ENCODE measurements at places on chromosomes 4 and X. TPM values are rescaled to one million over a fixed set of nuclear protein-coding genes. Genes with fewer than 3 reads are reported as not detected.
A peak's percentile ranks its signal among the peaks of the same experiment; 100 is the strongest.

DNA sequence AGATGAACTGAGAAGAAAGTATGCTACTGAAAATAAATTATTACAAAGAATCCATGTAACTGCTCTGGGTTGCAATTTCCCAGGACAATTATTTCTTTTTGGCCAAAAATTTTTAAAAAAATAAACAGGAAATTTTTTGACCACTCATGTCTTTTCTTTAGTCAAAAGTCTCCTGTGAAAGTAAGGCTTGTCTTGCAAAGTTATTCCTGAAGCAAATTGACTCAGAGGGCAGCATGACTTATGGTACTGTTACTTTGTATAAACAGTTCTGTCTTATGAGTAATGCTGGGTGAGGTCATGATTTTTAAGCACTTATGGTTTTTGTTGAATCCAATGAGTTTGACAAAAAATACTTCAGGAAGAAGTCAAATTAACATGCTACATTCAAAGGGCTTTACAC, 292.8 kb upstream of the ARSJ start:
- H3K4me3 ChIP-seq = no peak overlapping the region
- H3K27ac ChIP-seq = no peak overlapping the region
- DNase-seq = no peak
- H3K36me3 ChIP-seq = no peaks in the 10 kb centered on the region
- H3K27me3 ChIP-seq = no peaks in the 10 kb centered on the region

DNA sequence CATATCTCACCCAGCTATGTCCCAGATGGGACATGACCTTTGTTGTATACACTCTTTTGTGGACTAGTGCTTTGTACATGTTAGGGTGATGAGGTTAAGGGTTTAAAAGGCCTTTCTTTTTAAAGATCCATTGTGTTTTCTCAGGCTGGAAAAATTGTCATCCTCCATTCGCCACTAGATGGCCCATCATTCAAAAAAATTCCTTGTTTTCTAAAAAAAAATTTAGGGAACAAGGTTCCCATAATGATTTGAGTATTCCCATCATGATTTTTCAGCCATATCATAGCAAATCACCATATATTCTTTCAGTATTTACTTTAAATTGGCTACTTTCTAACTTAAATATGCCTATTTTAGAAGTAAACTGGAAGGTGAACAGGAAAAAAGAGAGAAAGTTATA, 91.9 kb upstream of the TMEM164 start:
- no peaks in the 10 kb centered on the region for H3K4me1 ChIP-seq
- H3K27ac ChIP-seq = no peak overlapping the region
- H3K27me3 ChIP-seq = no peaks in the 10 kb centered on the region
- H3K36me3 ChIP-seq = no peaks in the 10 kb centered on the region
- no peak overlapping the region for H3K4me3 ChIP-seq
- DNase-seq = no peak

GAGE13 gene
- not detected for polyA plus RNA-seq

VBP1 gene
- 69.1 TPM for polyA plus RNA-seq

VCX3B gene
- not detected for polyA plus RNA-seq

GRCh38 chrX:73964579-73964978, 339.4 kb upstream of the ZCCHC13 start:
- H3K4me1 ChIP-seq = peaks cover 71% of the 10 kb centered on the region
- DNase-seq = no peak
- H3K36me3 ChIP-seq = no peaks in the 10 kb centered on the region
- peaks cover 4% of the 10 kb centered on the region for H3K27me3 ChIP-seq

- H3K27me3 ChIP-seq = peaks cover 4% of the 10 kb centered on the region
- H3K36me3 ChIP-seq = no peaks in the 10 kb centered on the region
- DNase-seq = no peak
- H3K27ac ChIP-seq = no peak overlapping the region
- no peaks in the 10 kb centered on the region for H3K4me1 ChIP-seq
- H3K4me3 ChIP-seq = no peak overlapping the region
Measured at GRCh38 chrX:119708936-119709335, 16.0 kb upstream of the SEPTIN6 start.

DCX gene
- not detected for polyA plus RNA-seq

ADGRG2 gene
- not detected for polyA plus RNA-seq

DNA sequence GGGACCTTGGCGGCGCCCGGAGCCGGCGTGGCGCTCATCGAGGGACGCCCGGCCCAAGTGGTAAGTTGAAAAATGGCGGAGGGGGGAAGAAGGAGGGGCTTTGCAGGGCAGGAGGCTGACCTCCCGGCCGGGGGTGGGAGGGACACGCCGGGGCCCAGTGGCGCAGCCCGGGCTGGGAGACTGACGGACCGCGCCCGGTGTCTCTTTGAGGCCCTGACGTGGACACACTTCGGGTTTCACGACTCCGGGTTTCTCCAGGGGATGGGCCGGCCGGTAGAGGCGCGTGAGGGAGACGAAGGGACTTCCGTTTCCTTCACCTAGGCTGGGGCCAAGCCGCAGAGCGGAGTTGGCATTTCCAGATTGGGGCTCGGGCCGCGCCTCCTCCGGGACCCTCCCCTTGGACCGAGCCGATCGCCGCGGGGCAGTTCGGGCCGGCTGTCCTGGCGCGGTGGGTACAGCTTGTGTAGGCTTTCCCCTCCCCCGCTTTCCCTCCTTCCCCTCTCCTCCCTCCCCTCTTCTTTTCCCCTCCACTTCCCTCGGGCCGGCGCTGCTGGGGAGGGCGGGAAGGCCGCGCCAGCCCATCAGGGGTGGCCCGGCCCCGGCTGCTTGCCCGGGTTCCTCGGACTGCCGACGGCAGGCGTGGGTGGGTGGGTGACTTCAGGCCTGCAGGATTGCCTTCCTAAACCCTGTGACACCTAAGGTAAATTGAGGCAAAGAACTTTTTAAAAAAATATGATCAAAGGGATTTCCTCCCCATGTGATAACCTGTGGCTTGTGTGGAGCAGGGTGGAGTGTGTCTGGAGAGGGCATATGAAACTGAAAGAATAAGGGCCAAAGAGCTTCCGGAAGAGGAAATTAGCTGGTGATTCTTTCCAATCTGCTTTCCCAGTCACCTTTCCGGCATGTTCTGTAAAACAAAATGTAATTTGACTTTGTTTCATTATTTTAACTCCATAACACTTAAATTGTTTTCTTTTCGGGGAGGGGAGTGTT, at the start of gene XIAP:
TSS of gene XIAP (plus strand) at position 208 of the 993 bp plus-strand sequence. CDS start 25,610 bp downstream, outside the sequence.
- H3K27ac ChIP-seq = peak within 1 kb of the TSS; percentile 96
- DNase-seq = peak; percentile 84
- no peaks in the 10 kb centered on the region for H3K36me3 ChIP-seq
- peaks cover 27% of the 10 kb centered on the region for H3K4me1 ChIP-seq

- H3K27me3 ChIP-seq = peaks cover 2% of the 10 kb centered on the region
- no peaks in the 10 kb centered on the region for H3K4me1 ChIP-seq
- H3K27ac ChIP-seq = no peak overlapping the region
- H3K36me3 ChIP-seq = no peaks in the 10 kb centered on the region
- no peak overlapping the region for H3K4me3 ChIP-seq
- no peak for DNase-seq
Measured at GRCh38 chrX:11406109-11406765, 113.0 kb downstream of the AMELX start.

DNA sequence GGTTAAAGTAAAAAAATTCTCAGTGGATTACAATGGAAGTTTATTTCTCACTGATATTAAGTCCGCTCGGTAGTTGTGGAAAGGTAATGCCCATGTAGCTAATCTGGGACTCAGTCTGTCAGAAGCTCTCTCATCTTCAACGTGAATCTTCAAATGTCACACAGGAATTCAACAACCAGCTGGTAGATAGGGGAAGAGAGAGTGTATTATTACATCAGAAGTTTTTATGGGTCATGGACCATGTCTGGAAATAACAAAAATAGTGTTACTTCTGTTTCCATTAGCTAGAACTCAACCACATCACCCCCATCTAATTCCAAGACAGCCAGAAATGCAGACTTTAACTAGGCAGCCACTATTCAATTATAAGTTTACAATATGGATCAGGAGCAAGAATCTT, 506.1 kb upstream of the HTR2C start:
- no peak overlapping the region for H3K27ac ChIP-seq
- no peaks in the 10 kb centered on the region for H3K4me1 ChIP-seq
- DNase-seq = no peak
- no peak overlapping the region for H3K4me3 ChIP-seq
- H3K27me3 ChIP-seq = peaks cover 7% of the 10 kb centered on the region

FRG2 gene
- polyA plus RNA-seq = not detected

- peaks cover 18% of the 10 kb centered on the region for H3K4me1 ChIP-seq
- H3K27ac ChIP-seq = no peak overlapping the region
- no peaks in the 10 kb centered on the region for H3K36me3 ChIP-seq
- no peak overlapping the region for H3K4me3 ChIP-seq
Measured at GRCh38 chrX:38799995-38800580, 1.2 kb upstream of the MID1IP1 start.

DNA sequence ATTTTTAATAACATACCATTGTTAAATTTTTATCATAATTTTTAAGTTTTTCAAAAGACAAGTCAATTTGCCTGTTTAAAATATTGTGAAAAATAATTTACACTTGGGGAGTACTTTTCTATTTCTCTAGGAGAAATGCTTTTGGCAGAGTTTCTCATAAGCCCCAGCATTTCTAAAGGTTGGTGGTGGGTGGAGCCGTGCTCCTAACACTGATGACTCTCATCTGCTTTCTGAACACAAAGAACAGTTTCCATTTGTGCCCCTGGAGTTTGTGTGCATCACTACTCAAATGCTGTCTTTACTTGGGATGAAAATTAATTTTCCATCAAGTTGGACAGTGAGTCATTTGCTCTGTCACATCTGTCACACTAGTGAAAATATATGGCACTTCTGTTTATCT, 57.6 kb downstream of the TNIP2 start:
- H3K27me3 ChIP-seq = no peaks in the 10 kb centered on the region
- no peak overlapping the region for H3K4me3 ChIP-seq
- no peak for DNase-seq
- no peaks in the 10 kb centered on the region for H3K4me1 ChIP-seq
- peaks cover 67% of the 10 kb centered on the region for H3K36me3 ChIP-seq
